ENCODE measurements at places on chromosomes 5 and 9.
A peak's percentile ranks its signal among the peaks of the same experiment; 100 is the strongest.

GRCh38 chr5:135605221-135605620, 26.4 kb upstream of the CXCL14 start:
- H3K4me1 ChIP-seq = peaks cover 4% of the 10 kb centered on the region
- H3K27me3 ChIP-seq = no peaks in the 10 kb centered on the region
- no peak overlapping the region for H3K27ac ChIP-seq
- no peak for DNase-seq
- no peaks in the 10 kb centered on the region for H3K36me3 ChIP-seq

DNA sequence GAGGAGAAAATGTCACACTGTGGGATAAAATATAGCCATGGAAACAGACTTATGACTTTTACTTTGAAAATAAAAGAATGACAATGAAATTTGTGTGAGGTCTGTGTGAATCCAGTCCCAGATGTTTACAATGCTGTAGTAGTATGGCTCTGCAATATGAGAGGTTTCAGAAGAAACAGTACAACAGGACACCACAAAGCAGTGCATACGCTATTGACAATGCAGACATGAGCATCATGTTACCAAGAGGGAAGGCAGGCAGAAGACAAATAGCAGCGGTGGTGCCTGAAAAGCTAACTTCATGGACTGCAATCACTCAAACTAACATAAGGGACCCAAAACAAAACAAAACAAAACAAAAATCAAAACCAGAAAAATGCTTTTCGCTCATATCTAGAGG, 1.8 kb downstream of the FGF10 start:
- H3K27ac ChIP-seq = no peak overlapping the region
- H3K36me3 ChIP-seq = no peaks in the 10 kb centered on the region
- DNase-seq = peak; percentile 12
- H3K4me3 ChIP-seq = peak overlapping the region; percentile 34

- no peak overlapping the region for H3K4me3 ChIP-seq
- no peak overlapping the region for H3K27ac ChIP-seq
- peaks cover 3% of the 10 kb centered on the region for H3K4me1 ChIP-seq
- H3K27me3 ChIP-seq = no peaks in the 10 kb centered on the region
- H3K36me3 ChIP-seq = no peaks in the 10 kb centered on the region
- no peak for DNase-seq
Measured at GRCh38 chr9:87469793-87470465, 27.7 kb upstream of the DAPK1 start.

DNA sequence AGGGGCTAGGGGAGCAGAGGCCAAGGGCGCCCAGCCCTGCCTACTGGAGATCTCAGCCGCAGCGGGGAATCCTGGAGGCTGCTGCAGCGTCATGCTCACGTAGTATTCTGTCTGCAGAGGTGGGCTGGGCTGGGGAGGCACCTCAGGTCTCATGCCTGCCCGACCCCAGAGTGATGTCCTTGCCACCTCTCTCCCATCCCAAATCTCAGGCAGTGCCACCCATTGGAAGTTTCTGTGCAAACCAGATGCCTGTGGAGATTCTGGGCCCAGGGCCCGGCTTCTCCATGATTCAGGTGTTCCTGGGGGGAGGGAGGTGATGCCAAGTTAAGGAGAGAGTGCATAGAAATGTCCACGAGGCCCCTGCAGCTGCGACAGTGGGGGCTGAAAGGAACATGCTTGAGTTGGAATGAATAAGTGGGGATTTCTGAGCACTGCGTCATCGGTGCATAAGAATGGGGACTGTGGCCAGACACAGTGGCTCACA, 72.0 kb downstream of the ANKRD33B start:
- DNase-seq = no peak
- H3K4me3 ChIP-seq = no peak overlapping the region
- no peaks in the 10 kb centered on the region for H3K36me3 ChIP-seq
- no peaks in the 10 kb centered on the region for H3K27me3 ChIP-seq
- no peak overlapping the region for H3K27ac ChIP-seq

GRCh38 chr9:97629156-97629555, 4.0 kb downstream of the TSTD2 start:
- no peak overlapping the region for H3K27ac ChIP-seq
- H3K4me3 ChIP-seq = no peak overlapping the region
- H3K4me1 ChIP-seq = no peaks in the 10 kb centered on the region
- H3K27me3 ChIP-seq = no peaks in the 10 kb centered on the region

DNA sequence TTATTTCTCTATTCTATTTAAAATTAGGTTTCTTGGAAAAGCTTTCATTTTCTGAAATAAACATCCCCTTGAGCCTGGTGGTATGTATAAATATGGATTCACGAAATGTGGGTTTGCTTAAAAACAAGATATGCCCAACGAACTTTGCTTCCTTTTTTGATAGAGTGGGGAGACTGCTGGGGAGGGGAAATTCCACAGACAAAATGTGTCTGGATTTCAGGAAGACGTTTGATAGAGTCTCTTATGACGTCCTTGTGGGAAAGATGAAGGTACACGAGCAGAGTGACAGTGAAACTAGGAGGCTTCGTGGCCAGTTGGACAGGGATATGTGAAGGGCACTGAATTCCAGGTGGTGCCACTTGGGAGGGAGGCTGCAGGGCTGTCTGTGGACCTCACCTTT, 84.5 kb upstream of the RPS23 start:
- DNase-seq = no peak
- no peak overlapping the region for H3K27ac ChIP-seq
- H3K4me1 ChIP-seq = peaks cover under 1% of the 10 kb centered on the region
- H3K27me3 ChIP-seq = no peaks in the 10 kb centered on the region
- H3K4me3 ChIP-seq = no peak overlapping the region
- H3K36me3 ChIP-seq = no peaks in the 10 kb centered on the region

GRCh38 chr9:99135456-99135855, 30.5 kb downstream of the TGFBR1 start:
- no peaks in the 10 kb centered on the region for H3K27me3 ChIP-seq
- no peaks in the 10 kb centered on the region for H3K4me1 ChIP-seq
- no peak overlapping the region for H3K27ac ChIP-seq
- no peaks in the 10 kb centered on the region for H3K36me3 ChIP-seq

DNA sequence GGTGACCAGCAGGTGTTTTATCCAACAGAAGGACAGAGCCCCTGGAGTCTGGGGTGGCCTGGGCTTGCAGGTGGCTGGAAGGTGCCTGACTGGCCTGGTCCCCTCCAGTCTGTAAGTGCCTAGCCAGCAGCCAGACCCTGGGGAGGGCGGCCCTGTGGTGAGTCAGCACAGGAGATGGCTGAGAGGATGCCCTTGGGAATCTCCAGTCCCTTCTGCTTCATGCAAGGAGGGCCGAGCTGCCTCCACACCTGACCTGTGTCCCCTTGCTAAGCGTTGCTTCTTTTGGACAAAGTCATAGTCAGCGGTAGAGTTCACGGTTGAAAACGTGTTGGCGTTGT, 20.2 kb downstream of the OBP2B start:
- no peak overlapping the region for H3K4me3 ChIP-seq
- H3K27ac ChIP-seq = no peak overlapping the region
- no peaks in the 10 kb centered on the region for H3K4me1 ChIP-seq
- no peaks in the 10 kb centered on the region for H3K36me3 ChIP-seq

- H3K27ac ChIP-seq = peak overlapping the region; percentile 37
- DNase-seq = peak; percentile 72
- peaks cover 3% of the 10 kb centered on the region for H3K36me3 ChIP-seq
- H3K27me3 ChIP-seq = no peaks in the 10 kb centered on the region
- no peaks in the 10 kb centered on the region for H3K4me1 ChIP-seq
Measured at GRCh38 chr5:134840811-134841210, 5.0 kb upstream of the C5orf24 start.

DNA sequence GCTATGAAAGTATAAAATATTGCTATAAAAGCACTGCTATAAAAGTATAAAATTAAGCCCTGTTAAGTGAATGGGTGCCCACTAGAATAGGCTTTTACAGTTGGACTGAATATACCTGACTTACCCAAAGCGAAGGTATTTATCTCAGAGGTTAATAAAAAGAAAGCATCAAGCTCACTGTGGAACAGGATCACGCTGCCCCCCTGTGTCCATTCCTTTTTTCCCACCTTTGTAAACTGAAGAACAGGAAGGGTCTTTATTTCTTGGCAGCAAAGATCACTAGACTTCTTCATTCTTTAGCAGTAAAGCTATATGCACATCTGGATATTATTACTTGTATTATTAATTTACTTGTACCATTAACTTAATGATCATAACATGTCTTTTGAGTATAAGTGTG, 22.1 kb upstream of the PLPP6 start:
- no peaks in the 10 kb centered on the region for H3K36me3 ChIP-seq
- no peaks in the 10 kb centered on the region for H3K4me1 ChIP-seq
- no peak overlapping the region for H3K4me3 ChIP-seq
- H3K27me3 ChIP-seq = no peaks in the 10 kb centered on the region
- no peak for DNase-seq

GRCh38 chr5:77186652-77187370, 23.7 kb upstream of the PDE8B start:
- no peaks in the 10 kb centered on the region for H3K4me1 ChIP-seq
- DNase-seq = no peak
- peaks cover 1% of the 10 kb centered on the region for H3K27me3 ChIP-seq
- no peak overlapping the region for H3K27ac ChIP-seq
- no peaks in the 10 kb centered on the region for H3K36me3 ChIP-seq

- H3K36me3 ChIP-seq = peaks cover 2% of the 10 kb centered on the region
- H3K27ac ChIP-seq = no peak overlapping the region
- H3K4me1 ChIP-seq = no peaks in the 10 kb centered on the region
Measured at GRCh38 chr9:127508901-127509260, 57.6 kb downstream of the LRSAM1 start.

DNA sequence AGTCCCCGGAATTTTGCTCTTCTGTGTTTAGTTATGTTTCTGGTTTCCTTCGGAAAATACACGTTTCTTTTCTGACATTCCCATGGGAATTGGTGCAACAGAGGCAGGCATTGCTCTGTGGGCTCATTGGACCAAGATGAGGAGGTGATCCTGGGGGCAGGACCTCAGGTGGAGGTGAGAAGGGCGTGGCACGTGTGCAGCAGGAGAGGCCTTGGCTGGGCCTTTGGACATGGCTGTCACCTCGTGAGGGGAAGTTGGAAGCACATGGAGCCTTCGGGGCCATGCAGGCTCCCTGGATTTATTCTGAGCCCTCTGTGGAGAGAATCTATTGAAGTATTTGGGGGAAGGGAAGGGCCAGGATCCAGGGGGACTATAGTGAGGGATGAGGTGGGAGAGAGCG, 44.5 kb downstream of the WNK2 start:
- H3K27ac ChIP-seq = no peak overlapping the region
- DNase-seq = no peak
- no peak overlapping the region for H3K4me3 ChIP-seq
- H3K4me1 ChIP-seq = no peaks in the 10 kb centered on the region

DNA sequence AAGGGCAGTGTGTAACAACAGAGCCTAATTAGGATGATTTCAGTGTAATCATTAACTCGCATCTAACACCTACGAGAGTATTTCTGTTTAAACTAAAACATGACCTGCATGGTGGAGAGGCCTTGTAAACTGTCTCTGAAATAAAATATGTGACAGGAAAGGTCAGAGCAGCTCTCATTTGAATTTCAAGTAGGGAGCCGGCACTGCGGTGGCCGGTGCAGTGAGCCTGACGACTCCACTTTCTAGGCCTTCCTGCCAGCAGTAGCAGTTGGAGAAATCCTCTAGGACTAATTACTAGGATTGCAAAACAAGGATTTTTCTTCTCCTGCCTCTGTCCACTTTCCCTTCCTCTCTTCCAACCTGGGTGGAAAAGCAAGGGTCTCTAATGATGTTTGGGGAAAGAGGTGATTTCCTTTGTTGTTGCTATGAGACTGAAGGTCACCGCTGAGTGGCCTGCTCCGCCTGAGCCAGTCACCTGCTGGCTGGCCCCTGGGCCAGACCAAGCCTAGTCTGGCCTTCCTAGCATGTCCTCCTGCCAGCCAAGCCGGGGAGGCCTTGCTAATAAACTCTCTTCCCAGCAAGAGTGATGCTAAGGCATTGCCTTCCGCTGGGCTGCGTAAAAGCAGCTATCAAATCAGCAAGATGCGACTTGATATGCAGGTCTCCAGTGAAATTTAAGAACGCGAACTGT, 245.7 kb downstream of the PSAT1 start:
- peak; percentile 37 for DNase-seq
- no peaks in the 10 kb centered on the region for H3K4me1 ChIP-seq
- no peaks in the 10 kb centered on the region for H3K27me3 ChIP-seq
- H3K36me3 ChIP-seq = no peaks in the 10 kb centered on the region

DNA sequence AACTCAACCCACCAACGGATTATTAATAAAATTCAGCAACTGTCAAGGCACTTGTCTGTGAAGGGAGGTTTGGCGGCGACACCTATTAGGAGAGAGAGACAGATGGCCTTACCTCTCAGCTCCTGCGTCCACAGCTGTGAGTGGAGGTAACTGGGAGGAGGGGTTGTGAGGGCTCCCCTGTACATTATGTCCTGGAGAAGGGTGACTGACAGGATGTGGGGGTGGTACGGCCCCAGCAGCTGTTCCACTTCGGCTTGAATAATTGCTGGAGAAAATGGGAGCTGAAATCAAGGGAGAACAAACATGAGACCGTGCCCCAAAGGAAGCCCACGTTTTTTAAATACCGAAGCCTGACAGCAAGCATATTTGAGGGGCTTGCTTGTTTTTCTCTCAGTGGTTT, 353.5 kb upstream of the RFX3 start:
- no peak overlapping the region for H3K4me3 ChIP-seq
- H3K27ac ChIP-seq = no peak overlapping the region
- no peaks in the 10 kb centered on the region for H3K36me3 ChIP-seq
- no peak for DNase-seq

- H3K4me3 ChIP-seq = peak overlapping the region; percentile 84
- no peaks in the 10 kb centered on the region for H3K4me1 ChIP-seq
- no peaks in the 10 kb centered on the region for H3K36me3 ChIP-seq
- DNase-seq = peak; percentile 37
- H3K27me3 ChIP-seq = no peaks in the 10 kb centered on the region
- no peak overlapping the region for H3K27ac ChIP-seq
Measured at GRCh38 chr9:95874303-95874988, 1.0 kb upstream of the ERCC6L2 start.

DNA sequence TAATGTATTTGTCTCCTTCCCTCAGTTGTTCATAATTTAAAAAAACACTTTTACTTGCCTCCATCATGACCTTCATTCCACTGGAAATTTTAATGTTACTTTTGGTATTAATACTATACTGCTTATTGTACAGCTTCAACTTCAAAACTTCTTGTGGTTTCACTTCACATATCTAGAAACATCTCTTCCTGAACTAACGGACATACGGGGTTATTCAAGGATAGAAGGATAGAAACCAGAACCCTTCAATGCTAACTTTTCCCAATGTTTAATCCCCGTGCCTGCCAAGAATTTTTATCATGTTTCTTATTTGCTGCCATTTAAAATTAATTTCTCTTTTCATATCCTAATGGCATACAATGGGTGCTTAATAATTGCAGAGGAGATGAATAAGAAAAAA, 36.3 kb upstream of the SETD9 start:
- no peak overlapping the region for H3K27ac ChIP-seq
- H3K4me3 ChIP-seq = no peak overlapping the region
- no peaks in the 10 kb centered on the region for H3K36me3 ChIP-seq
- no peaks in the 10 kb centered on the region for H3K27me3 ChIP-seq

GRCh38 chr5:21807953-21808352, 1045.2 kb downstream of the CDH12 start:
- H3K4me3 ChIP-seq = no peak overlapping the region
- DNase-seq = no peak
- H3K4me1 ChIP-seq = no peaks in the 10 kb centered on the region
- H3K27me3 ChIP-seq = no peaks in the 10 kb centered on the region
- H3K27ac ChIP-seq = no peak overlapping the region
- H3K36me3 ChIP-seq = no peaks in the 10 kb centered on the region
